ENCODE measurements at places on chromosomes 16 and 17.

- peak; percentile 51 for DNase-seq
These were observed 5.0 kb downstream of the TBKBP1 start for GRCh38 chr17:47698749-47699535.

- DNase-seq, result no peak
These were observed 11.2 kb downstream of the ALKBH5 start for GRCh38 chr17:18194804-18195203.

DNA sequence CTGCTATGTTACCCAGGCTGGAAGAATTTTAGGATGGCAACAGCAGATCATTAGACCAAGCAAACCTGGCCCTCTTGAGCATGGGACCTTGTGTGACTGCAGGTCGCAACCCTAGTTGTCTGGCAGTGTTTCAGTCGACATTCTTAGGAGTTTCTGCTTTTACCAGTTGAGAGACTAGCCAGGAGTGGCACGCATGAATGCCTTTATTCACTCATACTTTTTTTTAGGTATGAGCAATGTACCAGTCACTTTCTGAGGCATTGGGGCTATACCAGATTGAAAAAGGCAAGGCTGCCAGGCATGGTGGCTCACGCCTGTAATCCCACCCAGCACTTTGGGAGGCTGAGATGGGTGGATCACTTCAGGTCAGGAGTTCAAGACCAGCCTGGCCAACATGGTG, 28.2 kb upstream of the HAS3 start:
- DNase-seq, result no peak

DNA sequence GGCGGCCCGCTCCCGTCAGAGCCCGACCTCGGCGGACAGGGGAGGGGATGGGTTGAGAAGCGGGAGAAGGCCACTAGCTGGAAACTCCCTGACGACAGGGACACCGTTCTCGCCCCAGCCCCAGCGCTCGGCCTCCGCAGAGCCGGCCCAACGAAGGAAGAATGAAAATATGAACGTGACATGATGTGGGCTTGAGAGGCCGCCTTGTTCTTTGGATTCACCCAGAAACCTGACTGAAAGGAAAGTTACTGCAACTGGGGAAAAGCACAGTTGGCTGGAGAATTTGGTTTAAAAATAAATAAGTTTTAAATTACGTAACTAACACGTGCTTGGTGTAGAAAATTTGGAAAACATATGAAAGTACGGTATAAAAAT, 21.1 kb downstream of the NPTX1 start:
- DNase-seq, result no peak

- no peak for DNase-seq
These were observed 181.6 kb upstream of the ELAC2 start for GRCh38 chr17:13199425-13199824.

DNA sequence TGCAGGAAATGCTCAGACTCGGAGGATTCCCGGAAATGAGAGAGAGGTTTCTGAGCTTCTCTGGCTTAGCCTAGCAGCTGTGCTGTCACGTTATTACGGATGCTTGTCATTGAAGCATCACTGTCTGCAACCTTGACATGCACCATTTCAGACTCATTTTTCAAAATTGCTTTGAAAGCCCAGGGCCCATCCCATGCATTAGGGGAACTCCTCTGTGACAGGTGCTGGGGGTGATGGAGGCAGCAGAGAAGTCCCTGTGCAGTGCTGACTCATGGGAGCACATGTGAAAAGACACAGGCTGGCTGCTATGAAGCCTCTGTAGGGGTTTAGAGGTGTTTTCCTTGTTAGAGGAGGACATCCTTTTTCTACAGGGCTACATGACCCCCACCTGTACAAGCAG, 214.0 kb upstream of the MPHOSPH6 start:
- no peak for DNase-seq

GRCh38 chr17:2049333-2050299, 5.3 kb upstream of the HIC1 start:
- DNase-seq, result peak; percentile 47

DNA sequence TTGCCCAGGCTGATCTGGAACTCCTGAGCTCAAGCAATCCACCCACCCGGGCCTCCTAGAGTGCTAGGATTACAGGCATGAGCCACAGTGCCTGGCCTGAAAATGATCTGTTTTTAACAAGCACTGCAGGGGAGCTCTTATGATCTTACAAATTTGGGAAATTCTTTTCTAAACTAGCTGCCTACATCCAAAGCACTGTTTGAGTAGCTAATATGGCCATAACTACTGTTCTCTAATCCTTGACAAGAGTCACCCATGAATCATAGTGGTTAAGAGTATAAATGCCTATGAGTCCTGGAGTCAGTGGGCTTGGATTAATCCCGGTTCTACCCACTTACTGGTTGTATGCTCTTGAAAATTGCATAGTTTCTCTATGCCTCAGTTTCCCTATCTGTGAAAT, 1.4 kb upstream of the CPPED1 start:
- no peak for DNase-seq

DNA sequence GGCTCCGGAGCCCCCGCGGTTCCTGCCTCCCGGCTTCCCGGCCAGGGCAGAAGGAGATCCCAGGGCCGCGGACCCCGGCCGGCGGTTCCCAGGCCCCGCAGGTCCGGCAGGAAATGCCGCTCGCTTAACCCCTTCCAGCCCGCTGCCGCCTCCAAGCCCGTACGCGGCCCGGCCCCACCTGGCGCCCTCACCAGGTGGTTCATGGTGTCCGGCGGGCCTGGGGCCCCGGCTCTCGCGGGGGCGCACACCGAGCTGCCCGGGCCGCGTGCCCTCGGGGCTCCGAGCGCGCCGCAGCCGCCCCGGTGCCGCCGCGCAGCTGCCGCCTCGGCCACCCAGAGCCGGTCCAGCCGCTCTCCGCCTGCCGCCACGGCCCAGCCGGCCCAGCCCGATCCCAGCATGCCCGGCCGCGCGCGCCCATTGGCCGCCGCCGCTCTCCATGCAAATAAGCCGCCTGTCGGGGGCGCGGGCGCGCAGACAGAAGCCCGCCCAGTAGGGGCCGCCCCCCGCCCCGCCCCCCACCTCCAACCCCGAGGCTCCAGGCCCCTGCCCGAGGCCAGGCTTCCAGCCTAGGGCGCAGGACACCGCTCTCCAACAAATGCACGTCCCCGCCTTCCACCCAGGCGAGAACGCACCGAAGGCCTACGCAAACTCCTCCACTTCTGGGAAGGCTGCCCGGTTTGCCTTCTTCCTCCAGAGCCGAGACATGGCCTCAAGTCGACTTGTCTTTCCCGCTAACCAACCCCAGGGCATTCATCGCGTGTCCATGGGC, at the start of gene BCAR1:
Gene BCAR1, minus strand, starts transcription at position 345 of the 769 bp plus-strand sequence. Its CDS starts 142 bp downstream, at position 203.
- DNase-seq, result no peak

DNA sequence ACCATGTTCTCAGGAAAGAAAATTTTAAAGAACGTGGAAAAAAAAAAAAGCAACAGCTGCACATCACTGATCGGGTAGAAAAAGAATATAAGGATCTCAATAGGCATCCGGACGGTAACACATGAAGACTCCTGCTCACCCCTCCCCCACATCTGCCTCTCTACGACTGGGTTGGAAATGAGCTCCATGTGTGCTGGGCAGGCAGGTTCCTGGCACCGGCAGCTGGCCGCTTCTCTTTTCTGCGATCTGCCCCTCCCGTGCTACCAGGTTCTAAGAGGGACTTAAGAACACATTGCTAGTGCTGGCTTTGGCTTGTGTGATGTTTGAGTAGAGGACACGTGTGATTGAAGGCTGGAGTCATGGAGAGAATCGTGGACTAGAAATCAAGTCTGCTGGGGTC, 115.5 kb downstream of the AATF start:
- no peak for DNase-seq

Data from NK-92 treated with Interleukin-12 subunit alpha and Interleukin-12 subunit beta, amount 100 ng/mL, for 24 hours (cell line).